ENCODE measurements at places on chromosomes 4 and X. TPM values are rescaled to one million over a fixed set of nuclear protein-coding genes. Genes with fewer than 3 reads are reported as not detected.

The CTAG2 gene
- not detected for total RNA-seq

The RAB9B gene
- total RNA-seq = 0.29 TPM

The ATP8A1 gene
- 0.28 TPM for total RNA-seq

The CFI gene
- total RNA-seq = not detected

The GATA1 gene
- total RNA-seq = not detected

The DACH2 gene
- total RNA-seq = not detected

The WDFY3 gene
- 46.1 TPM for total RNA-seq

The PDCL2 gene
- total RNA-seq = not detected

The ATOH1 gene
- not detected for total RNA-seq

The SOD3 gene
- 21.7 TPM for total RNA-seq

DNA sequence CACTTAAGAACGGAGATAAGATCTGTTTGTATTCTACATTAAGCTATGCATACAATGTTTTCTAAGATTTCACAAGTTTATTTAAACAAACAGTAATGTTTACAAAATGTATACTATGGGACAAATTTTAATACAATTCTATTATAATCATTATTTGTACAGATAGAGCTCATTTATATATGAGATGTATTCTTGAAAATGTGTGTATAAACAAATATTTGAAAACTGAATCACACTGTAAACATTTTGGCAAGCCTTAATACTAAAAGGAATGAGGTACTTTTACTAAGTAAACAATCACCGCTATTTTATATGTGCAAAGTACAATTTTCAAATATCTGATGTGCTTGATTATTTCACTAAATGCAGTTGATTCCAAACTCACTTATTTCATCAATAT is 119.2 kb upstream of the MAB21L2 start:
- no peak for DNase-seq

GRCh38 chr4:20254511-20255250 is 3.0 kb downstream of the SLIT2 start:
- DNase-seq = peak; percentile 15

- DNase-seq = no peak
Measured at GRCh38 chr4:124629681-124630080, 82.9 kb downstream of the ANKRD50 start.

DNA sequence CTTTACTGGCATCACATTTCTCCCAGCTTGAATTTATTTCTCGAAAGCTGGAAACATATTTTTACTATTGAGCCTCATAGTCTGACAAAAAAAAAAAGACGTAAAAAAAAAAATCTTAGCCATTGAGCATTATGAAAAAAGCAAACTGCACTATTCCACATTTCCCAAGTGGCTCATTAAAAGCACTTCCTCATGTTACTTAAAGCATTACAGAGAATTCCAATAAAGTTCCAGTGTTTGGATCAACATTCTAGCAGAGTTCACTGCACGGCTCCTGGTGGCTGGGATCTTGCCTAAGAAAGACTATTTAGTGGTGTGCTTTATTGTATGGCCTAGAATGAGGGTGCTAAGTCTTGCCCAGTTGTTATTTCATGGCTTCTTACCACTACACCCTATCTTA is 476.2 kb downstream of the PPARGC1A start:
- no peak for DNase-seq

GRCh38 chr4:112765317-112765974 is 128.5 kb downstream of the LARP7 start:
- peak; percentile 3 for DNase-seq

DNA sequence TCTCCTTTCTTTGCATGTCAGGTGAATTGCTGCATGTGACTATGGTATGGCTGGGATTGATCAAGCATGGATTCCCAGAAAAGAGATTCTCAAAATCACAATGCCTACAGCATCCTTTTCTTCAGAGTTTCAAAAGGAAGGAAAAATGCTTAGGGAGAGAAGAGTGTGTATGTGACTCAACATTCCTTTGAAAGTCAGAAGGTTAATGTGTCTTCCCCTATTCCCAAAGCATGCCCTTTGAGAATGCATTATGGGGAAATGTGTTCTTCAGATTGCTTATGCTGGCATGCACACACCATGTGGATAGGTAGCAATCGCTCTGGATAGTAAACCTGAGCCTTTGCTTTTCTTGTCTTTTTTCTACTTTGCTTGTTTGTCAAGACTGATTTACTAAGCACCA is 78.5 kb downstream of the ELOVL6 start:
- DNase-seq = peak; percentile 55

- peak; percentile 63 for DNase-seq
Measured at GRCh38 chr4:118836301-118837120, 585 bp upstream of the SEC24D start.

DNA sequence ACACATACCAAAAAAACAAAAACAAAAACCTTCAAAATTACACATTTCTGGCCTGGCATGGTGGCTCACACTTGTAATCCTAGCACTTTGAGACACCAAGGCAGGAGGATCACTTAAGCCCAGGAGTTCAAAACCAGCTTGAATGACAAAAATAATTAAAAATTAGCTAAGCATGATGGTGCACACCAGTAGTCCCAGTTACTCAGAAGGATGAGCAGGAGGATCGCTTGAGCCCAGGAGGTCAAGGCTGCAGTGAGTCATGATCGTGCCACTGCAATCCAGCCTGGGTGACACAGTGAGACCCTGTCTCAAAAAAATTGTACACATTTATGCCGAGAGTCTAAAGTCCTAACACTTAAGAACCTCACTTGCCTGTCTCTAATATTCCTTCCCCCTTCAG is 18.3 kb downstream of the SLC39A8 start:
- DNase-seq = no peak

- no peak for DNase-seq
Measured at GRCh38 chrX:125006704-125007103, 313.0 kb upstream of the TEX13C start.

DNA sequence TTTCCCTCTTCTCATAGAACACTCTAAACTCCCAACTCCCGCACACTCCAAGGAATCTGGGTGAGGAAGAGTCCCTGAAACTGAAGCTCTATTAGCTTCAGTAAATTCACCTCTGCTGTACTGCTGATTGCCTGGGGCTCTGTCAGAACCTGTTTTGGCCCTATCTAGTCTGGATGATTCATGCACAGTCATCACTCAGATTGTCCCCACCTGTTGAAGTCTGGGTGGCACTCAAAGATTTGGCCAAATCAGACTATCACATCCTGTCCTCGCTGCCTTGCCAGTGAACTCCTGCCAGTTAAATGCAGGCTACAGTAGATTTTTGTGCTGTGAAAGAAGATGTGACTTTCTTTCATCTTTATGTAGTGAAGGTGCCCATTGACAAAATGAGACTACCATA is 63.5 kb upstream of the EMCN start:
- no peak for DNase-seq

DNA sequence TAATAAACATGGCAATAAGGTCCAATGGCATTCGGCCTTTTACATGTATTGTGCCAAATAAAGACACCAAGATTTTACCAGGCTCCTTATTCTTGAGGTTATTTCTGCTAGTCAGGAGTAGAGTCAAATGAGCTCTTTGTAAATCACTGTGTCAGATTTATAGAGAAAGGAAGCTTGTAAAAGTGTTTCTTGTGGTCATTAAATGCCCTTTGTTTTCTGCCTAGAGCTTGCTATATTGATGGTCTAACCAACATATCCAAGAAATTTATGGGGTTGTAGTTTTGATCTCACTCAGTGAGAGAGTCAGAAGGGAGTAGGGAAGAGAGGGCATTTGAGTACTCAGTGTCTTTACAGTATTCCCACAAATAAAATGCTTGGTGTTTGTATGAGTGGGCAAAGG is 86.2 kb upstream of the FRMPD4 start:
- no peak for DNase-seq

DNA sequence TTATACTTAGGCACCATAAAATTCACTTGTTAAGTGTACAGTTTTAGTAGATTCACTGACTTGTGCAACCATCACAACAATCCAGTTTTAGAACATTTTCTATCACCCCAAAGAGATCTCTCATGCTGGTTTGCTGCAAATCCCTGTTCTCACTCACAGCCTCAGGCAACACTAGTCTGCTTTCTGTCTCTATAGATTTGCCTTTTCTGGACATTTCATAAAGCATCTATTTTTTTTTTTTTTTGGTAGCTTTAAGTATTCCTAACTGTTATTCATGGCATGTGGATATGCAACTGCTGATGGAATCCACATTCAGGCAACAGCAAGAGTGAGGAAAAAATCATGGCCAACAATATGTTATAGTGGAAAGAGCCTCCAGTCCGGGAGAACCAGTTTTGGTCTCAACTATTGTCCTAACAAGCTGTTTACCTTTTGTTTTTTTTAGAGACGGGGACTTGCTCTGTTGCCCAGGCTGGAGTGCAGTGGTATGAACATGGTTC is 27.0 kb upstream of the TMEM150C start:
- no peak for DNase-seq

DNA sequence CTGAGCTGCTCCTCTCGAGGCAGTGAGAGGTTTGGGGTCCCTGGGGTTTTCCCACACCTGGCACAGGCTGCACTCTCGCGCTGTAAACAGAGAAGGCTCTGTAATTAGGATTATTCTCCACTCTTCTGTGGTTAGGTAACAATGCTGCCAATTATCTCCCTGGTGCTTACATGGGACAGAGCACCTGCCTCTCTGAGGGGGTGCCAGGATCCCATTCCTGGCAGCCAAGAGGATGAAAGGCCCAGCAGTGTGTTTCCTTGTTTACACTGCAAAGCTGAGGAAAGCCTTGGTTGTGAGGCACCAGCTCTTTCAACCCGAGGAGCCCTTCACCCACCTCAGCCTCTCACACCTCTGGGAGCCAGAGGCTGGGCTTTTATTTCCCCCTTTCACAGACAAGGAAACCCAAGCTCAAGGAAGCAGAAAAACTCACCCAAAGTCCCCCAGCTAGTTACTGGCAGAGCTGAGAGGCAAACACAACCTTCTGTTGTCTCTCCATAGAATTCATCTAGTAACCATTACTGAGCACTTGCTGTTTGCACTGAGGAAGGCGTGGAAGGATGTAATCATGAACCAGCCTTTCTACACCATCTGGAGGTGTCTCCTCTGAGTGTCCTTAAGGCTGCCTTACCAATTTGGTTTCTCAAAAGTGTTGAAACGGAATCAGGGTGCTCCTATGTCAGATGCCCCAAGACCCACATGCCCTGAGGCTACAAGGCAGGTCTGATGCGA is 39.7 kb upstream of the PROM1 start:
- no peak for DNase-seq

DNA sequence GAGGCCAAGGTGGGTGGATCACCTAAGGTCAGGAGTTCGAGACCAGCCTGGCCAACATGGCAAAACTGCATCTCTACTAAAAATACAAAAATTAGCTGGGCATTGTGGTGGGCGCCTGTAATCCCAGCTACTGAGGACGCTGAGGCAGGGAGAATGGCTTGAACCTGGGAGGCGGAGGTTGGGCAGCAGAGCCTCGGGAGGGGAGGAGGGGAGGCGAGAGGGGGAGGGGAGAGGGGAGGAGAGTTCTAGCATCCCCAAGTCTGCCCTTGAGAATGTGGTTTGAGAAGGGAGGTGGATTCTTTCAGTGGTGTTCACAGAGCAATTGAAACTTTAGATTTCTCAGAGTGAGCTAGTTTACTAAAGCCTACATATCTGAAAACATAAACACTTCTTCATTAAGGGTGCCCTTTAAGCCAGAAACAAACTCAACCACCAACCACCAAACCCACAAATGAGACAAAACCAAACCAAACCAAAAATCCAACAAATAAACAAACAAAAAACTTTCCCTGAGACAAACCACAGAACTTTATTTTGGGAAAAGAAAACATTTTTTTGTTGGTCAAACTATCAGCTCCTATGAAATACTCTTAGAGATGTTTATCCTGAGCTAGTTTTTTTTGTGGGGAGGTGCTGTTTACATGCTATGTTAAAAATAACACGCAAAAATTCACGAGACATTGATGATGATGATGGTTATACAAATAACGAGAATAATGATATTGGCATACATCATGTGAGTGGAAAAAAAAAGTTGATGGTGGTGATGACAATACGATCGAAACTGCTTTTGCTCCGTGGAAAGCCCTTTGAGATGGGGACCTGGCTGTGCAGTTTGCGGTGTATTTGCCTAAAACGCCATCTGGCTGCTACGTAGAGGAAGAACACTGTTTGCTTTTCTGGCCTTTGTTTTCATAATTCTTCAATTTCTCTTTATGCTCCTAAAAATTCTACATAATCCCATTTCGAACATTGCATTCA is 98.2 kb upstream of the PRKX start:
- peak; percentile 16 for DNase-seq

DNA sequence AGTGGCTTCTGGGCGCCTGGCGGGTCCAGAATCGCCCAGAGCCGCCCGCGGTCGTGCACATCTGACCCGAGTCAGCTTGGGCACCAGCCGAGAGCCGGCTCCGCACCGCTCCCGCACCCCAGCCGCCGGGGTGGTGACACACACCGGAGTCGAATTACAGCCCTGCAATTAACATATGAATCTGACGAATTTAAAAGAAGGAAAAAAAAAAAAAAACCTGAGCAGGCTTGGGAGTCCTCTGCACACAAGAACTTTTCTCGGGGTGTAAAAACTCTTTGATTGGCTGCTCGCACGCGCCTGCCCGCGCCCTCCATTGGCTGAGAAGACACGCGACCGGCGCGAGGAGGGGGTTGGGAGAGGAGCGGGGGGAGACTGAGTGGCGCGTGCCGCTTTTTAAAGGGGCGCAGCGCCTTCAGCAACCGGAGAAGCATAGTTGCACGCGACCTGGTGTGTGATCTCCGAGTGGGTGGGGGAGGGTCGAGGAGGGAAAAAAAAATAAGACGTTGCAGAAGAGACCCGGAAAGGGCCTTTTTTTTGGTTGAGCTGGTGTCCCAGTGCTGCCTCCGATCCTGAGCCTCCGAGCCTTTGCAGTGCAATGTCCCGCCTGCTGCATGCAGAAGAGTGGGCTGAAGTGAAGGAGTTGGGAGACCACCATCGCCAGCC is at the start of gene ATOH1:
Gene ATOH1 (plus strand): TSS at position 422 of the 663 bp plus-strand sequence. CDS start 174 bp downstream, at position 596.
- DNase-seq = no peak

- no peak for DNase-seq
Measured at GRCh38 chrX:617891-618290, 12.7 kb upstream of the SHOX start.

DNA sequence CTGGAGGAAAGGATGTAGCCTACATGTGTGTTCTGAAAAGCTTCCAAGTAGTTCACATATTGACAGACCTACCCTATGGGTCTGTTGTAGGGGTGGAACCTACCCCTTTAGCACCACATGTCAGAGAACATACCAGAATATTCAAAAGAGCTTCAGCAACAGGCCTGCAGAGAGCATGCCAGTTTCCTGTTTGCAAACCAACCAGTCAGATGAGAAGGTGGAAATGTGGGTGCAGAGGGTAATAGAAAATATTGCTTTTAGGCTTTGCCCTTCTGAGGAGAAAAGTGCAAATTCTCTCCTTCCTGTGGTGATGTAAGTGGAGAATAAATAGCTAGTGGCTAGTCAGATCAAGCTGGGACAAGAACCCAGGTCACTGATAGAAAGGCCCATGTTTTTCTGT is 16.4 kb downstream of the INTS6L start:
- DNase-seq = no peak

GRCh38 chr4:133598779-133599178 is 449.7 kb downstream of the PCDH10 start:
- DNase-seq = no peak
